ENCODE measurements at places on chromosomes 4 and X.

DNA sequence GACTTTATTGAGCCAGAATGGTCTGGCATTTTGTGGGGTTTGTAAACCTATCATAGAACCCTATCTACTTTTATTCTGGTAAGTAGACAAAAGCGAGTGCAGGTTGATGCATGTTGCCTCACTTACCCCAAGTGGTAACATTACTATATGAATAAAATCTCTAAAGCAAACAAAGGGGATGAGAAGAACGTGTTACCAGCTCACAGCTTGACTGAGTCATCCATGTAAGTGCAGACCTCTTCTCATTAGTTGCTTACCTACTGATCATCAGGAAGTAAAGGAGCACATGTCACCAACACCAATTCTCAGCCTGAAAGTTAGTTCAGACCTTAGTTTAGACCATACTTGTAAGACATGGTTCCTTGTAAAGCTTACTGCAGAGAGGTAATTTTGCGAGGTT, 1328.3 kb downstream of the C4orf33 start:
- no peak for DNase-seq

DNA sequence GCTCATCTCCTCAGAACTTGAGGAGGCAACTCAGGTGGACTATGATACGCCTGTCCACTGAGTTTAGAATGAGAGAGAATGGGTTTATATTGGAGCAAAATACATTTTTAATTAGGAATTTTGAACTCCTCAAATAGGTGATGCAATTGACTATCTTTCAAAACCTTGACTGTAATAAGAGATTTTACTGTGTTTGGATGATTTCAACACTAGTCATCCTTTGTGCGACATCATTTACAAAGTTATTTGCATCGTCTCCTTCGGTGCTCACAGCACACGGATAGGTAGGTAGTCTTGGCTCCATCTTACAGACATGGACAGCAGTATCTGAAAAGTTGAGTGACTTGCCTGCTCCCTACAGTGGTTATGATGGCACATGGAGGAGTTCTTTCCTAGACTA, 67.0 kb downstream of the AASDH start:
- no peak for DNase-seq

GRCh38 chr4:163920426-163920825, 425.9 kb downstream of the TMA16 start:
- DNase-seq: no peak

DNA sequence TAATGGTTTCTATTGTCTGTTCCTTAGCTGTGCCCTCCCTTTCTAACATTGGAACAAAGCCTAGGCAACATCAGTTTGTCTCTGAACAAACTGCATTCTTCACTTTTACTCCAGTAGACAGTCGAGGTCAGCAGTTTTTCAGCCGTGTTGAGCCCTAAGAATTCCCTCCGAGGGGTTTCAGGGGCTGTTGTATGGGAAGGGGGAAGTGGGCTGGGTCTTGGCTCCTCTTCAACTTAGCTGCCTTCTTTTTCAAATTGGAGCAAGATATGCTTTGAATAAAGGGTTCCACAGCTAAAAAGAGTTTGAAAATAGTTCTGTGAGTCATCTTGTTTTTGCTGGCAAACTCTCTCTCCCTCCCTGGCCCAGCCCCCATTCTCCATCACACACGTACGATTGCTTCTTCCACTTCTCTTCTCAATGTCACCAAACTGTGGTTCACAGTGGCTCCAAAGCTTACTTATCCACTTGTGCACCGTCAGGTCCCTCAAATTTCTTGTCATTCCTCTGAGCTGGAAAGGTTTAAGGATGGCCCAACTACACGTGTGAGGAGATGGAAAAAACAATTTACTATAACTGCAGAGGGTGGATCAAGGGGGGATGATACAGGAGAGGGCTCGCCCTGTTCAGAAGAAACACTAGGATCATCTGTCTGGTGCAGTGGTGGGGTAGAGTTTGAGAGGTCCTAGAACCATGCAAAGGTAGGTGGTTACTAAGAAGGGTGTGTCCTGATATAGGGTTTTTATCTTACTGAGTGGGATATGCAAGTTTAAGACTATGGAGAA, 9.2 kb upstream of the MAML3 start:
- no peak for DNase-seq

DNA sequence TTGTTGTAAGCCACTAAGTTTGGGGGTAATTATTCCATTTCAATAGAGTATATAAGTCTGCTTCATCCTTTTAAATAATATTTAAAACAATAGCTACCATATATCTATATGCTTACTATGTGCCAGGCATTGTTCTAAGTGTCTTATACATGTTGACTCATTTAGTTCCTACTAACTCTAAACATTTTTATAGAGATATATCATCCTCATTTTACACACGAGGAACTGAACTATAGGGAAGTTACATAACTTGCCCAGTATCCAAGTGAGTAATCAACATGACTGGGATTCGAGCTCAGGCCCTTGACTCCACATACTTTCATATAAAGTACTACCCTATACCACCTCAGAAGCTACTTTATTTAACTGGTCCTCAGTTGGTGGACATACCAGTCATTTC, 175.3 kb upstream of the RAI2 start:
- DNase-seq: no peak

GRCh38 chr4:184648054-184648312, 1.3 kb downstream of the CASP3 start:
- no peak for DNase-seq

GRCh38 chrX:122203399-122203798, 980.7 kb upstream of the GRIA3 start:
- no peak for DNase-seq
